ENCODE measurements at places on chromosomes 5 and 9.

DNA sequence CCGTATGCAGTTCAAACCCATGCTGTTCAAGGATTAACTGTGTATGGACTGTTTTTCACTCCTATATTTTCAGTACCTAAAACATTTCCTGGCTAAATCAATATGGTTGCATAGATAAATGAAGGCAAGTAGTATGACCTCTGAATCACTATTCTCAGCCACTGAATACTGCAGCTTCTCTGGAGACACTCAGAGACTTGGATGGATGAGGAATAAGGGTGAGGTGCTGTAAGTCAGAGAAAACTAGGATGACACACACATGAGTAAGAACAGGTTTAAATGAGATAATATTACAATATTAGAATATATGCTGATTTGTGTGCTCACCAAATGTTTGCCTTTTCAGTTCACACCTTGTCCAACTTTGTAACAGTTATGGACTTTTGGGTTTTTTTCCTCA lies 26.0 kb upstream of the ANXA1 start:
- DNase-seq = no peak

GRCh38 chr9:82560457-82560904 lies 502.5 kb downstream of the RASEF start:
- DNase-seq = no peak

DNA sequence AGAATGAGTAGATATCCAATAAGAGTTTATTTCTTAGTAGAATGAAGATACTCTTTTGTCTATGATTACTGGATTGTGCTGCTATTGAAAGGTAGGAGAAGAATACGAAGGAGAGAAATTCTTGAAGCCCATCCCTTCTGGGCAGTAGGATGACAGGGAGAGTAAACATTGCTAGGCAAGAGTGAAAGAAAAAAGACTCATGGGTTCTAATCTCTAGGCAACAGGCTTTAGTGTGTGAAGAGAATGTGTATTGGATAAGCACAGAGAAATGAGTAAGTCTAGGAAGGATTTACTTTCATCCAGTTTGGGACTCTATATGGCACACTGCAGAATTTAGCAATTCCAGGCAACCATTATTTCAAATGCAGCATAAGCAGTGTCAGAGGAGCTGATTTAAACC lies 216.0 kb downstream of the GABRG2 start:
- DNase-seq = no peak

DNA sequence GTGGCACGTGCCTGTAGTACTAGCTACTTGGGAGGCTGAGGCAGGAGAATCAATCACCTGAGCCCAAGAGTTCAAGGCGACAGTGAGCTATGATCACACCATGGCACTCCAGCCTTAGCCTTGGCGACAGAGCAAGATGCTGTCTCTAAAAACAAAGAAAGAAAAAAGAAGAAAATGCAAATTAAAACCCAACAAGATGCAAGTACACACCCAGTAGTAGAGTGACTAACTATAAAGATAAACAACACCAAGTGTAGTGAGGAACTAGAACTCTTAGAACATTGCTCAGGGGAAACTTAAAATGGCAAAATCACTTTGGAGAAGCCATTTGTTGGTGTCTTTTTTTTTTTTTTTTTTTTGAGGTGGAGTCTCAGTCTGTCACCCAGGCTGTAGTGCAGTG lies 34.7 kb upstream of the RARS1 start:
- no peak for DNase-seq

Data from NCI-H460 (cell line).